ENCODE measurements at places on chromosomes 5 and 9.

- no peak for DNase-seq
Observed at GRCh38 chr9:126975327-126976220, 61.0 kb downstream of the RALGPS1 start.

DNA sequence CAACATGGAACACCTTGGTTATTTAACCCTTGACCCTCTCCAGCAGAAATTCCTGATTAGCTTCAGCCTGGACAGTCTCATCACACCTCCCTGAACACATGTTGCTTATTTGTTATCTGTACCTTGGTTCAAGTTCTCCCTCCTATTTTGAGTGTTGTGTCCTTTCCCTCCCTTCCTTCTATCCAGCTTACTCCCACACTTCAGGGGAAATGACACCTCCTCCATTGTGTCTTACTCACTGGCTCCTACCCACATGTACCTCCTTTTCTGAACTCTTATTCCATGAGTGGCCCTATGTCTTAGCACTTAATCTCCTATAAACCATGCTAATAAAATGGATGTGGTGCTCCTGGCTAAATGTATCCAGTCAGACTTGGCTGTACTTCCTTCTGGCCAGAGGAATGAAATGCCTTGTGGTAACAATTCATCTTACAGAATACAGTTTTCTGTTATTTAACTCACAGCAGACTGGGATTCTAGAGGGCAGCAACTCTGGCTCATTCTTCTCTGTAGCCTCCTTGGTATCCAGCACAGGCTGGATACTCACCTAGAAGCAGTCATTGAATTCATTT is 11.2 kb downstream of the LIX1 start:
- DNase-seq: no peak

GRCh38 chr5:177310757-177311391 is 824 bp downstream of the MXD3 start:
- DNase-seq: no peak

DNA sequence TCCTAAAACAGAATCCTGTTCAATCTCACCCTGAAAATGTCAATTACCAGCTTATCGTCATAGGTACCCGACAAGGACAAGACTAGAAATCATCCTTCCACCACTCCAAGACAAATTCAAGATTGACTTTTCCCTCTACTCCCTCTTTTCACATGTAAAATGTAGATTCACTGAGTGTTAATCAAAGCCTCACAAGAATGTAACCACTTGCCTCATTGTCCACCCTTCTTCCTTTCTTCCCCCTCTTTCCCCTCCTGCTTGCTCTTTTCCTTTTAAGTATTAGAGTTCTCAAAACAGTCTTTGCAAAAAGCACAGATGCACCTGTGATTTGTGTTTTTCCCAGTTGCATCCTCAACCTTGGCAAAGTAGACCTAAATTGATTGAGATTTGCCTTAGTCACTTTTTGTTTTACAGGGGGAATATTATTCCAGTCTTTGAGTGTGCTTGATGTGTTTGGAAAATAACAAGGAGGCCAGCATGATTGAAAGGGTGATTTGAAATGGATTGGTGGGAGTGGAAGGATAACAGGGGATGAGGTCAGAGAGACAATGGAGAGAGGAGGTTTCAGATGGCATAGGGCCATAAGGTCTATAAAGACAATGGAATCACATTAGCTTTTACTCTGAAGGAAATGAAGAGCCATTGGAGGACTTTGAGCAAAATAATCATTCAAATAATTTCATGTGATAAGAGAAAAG is 231.3 kb upstream of the TYRP1 start:
- no peak for DNase-seq

DNA sequence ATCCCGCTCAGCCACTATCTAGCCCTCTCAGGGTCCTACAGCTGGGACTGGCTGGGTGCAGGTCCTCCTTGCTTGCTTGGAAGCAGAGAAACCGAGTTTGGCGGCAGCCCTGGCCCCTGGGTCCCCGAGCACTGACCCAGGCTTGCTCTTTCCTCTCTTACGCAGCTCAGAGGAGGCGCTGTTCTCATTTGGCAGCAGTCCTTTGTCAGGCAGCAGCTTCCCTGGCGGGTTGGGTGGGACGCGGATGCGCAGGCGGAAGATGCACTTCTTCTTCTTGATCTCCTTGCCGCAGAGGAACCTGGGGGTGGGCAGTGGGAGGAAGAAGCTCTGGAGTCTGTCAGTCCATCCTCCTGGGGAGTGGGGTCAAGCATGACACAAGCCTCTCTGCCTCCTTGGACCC is 14.5 kb downstream of the PHF19 start:
- no peak for DNase-seq

- no peak for DNase-seq
Observed at GRCh38 chr9:85225180-85225579, 516.6 kb downstream of the AGTPBP1 start.

DNA sequence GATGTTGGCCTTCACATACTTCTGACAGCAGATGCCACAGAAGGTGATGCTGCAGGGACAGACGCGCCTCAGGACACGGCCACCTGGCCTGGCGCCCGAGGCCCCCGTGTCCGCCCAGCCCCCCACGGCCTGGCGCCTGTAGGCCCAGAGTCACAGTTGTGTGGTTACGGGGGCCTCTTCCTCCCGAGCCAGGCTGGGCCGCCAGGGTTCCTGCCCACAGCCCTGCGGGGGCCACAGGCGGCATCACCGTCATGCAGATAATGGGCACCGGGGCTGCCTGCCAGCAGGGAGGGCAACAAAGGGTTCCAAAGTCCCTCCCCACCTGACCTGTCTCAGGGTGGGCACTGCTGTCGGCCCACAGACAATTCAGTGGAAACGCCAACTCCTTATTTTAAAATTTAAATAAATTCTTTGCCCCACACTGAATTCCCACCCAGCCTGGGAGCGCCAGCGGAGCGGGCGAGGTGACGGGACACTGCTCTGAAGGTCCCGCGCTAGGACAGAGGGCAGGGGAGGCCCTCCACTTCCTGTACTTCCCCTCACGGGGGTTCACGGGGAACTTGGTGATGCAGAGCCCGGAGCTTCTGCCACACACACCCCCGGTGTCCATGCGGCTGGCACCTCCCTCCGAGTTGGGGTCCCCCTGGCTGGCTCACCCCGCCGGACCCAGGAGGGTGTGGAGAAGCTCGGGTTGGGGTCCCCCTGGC is 40.6 kb downstream of the EXOC3 start:
- DNase-seq: no peak

DNA sequence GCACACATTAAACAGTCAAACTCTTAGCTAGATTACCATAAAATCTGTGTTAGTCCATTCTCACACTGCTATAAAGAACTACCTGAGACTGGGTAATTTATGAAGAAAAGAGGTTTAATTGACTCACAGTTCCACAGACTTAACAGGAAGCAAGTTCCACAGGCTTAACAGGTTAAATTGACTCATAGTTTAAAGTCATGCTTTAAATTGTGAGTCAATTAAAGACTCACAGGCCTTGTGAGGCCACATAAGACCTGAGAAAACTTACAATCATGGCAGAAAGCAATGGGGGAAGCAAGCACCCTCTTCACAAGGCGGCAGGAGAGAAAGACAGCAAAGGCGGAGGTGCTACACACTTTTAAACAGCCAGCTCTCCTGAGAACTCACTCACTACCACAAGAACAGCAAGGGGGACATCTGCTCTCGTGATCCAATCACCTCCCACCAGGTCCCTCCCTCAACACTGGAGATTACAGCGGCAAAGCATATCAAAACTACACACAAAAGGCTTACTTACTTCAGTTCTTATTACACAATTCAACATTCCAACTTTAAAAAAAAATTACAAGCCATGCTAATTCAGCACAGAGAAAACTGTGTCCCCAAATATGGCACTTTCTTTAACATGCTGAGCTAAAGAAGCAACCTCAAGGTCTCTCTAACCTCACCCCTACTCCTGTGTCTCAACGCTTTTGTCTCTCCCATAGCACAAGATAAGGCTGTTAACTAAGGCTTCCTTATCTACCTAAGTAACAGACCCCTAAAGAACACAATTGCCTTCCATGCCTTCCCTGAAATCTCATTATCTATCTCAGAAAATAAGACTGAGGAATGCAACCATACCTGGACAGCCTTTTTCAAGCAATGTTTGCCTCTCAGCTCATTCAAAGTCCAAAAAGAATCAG is 805.1 kb downstream of the NR2F1-AS1 start:
- DNase-seq: no peak

DNA sequence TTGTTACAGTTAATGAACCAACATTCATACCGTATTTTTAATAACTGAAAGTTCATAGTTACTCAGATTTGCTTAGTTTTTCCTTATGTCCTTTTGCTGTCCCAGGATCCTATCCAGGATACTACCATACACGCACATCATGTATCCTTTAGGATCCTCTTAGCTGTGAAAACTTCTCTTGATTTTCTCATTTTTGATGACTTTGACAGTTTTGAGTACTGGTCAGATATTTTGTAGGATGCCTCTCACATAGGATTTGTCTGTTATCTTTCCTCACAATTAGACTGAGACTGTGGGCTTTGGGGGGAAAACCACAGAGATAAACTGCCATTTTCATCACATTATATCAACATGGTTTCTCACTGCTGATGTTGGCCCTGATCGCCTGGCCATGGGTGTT is 491.3 kb upstream of the TRPC7 start:
- no peak for DNase-seq

GRCh38 chr9:136535070-136535469 is 10.8 kb downstream of the NOTCH1 start:
- no peak for DNase-seq

- DNase-seq: no peak
Observed at GRCh38 chr9:88106492-88106891, 31.8 kb downstream of the SPATA31C2 start.

DNA sequence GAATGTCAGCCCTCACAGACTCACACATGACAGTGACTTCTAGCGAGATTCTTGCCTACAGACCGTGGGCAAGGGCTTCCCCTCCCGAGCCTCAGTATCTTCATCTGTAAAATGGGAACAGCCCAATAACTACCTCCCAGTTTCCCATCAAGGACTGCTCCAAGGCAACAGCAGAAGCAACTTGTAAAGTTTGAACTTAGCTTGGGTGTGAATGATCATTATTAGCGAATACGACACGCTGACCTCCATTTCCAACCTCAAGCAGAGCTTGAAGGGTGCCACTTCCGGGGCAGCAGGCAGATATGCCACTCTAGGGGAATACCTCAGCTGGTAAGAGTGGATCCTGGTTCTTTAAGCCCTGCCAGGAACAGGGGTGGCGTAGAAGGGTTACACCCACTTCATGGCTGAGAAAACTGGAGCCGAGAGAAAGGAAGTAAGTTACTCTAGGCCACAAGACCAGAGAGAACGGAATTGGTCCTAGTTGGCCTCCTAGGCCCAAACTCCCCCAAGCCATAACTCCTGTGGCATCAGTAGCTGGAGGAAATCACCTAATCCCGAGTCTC is 2.0 kb downstream of the RNF44 start:
- no peak for DNase-seq

DNA sequence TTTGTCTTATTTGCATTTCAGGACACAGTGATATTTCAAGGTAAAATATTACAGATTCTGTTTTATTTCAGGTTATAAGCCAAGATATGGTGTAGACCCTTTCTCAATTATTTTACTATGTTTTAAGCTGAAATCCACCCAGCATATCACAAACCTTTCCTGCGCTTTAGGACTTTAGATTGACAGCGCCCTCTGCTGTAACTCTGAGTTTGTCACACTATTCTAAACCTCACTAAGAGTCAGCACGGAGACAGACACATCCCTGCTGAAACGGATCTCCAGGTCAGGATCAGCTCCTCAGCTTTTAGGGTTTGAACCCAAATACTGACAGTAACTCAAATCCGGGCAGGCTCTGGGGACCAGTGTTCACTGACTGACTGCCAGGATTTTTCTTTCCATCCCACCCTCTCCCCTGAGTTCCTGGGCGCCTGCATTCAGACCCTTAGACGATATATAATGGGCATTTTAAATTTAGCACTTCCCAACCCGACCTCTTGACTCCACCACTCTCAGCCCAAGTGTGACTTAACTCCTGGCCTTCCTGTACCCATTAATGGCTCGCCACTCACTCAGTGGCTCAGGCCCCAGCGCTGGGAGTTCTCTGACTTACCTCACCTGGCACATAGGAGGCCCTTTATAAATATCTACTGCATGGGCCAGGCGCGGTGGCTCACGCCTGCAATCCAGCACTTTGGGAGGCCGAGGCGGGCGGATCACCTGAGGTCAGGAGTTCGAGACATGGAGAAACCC is 33.5 kb downstream of the TLX3 start:
- no peak for DNase-seq

DNA sequence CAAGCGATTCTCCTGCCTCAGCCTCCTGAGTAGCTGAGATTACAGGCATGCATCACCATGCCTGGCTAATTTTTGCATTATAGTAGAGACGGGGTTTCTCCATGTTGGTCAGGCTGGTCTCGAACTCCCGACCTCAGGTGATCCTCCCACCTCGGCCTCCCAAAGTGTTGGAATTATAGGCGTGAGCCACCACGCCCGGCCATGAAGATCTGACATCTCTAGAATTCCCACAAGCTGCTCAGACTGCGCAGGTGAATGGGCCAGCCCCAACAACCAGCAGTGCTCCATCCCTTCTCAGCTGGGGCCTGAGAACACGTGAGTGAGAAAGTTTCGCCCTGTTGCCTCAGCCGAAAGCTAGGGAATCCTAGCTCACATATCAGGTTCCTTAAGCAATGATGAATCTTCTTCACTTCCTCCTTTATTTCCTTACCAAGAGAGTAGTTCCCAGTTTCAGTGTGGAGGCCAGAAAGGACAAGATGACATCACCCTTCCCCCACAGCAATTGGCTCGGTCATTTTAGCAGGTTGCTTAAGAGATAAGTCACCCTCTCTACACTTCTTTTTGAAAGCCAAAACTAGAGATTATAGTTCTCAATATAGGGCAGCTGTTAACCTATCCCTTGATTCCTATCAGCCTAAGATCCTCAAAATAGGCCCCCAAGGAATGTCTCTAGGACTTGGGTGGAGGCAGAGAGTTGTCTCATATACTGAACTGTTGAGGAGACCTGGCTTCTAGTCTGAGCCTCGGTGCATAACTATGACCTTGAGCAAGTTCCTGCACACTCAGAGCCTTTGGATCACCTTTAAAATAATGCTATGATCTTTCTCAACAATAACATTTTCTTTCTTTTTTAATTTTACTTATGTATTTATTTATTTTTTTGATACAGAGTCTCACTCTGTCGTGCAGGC is 23.9 kb upstream of the PPP2CA start:
- no peak for DNase-seq

GRCh38 chr5:5765066-5765850 is 342.8 kb downstream of the ICE1 start:
- DNase-seq: no peak

All from activated CD4-positive, alpha-beta T cell treated with anti-CD3 and anti-CD28 coated beads for 24 hours (primary cell).